Islet precursor cell (in vitro differentiated cells): ENCODE measurements at places on chromosomes 3 and 15.

DNA sequence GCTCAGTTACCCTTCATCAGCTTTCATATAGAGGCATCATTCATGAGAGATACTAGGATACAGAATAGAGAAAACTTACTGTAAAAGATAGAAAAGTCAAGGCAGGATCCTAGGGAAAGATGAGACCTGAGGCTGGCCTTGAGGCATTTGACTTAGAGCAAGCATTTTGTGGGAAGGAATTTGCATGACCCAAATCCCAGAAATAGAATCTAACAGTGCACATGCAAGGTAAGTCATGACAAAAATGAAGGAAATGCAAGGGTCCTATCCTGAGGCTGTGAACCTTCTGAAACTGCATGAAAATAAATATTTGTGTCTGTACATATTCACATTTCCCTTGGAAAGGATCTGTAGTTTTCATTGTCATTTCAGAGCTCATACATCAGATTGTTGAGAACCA, 122.3 kb downstream of the HCN4 start:
- DNase-seq = no peak

- DNase-seq = peak; percentile 60
Measured at GRCh38 chr15:66291816-66292570, 1.4 kb upstream of the DIS3L start.

GRCh38 chr3:37968199-37968598, 22.4 kb upstream of the VILL start:
- no peak for DNase-seq

DNA sequence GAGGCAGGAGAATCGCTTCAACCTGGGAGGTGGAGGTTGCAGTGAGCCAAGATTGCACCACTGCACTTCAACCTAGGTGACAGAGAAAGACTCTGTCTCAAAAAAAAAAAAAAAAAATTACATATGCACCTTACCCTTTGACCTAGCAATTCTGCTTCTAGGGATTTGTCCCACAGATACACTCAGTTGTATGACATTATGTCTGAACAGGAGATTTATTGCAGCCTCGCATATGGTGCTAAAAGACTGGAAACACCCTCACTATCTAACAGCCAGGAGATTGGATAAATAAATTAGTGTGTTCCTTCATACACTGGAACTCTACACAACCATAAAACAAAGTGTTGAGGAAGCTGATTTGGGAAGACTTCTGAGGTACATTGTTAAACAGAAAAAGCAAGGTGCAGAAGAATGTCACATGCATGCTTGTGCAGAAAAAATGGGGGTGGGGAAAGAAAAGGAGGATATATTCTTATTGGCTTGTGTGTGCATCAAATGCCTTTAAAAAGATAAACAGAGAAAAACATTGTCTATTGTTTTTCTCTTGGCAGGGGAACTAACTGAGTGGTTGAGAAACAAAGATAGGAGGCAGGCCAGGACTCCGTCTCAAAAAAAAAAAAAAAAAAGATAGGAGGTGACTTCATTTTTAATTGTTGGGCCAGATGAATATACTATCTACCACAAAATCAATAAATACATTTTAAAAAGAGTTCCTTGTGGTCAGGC, 30.9 kb downstream of the PPCDC start:
- no peak for DNase-seq

- no peak for DNase-seq
Measured at GRCh38 chr3:114499976-114500375, 206.1 kb downstream of the TIGIT start.
